Esophagus squamous epithelium (tissue), 5 donors: ENCODE measurements at places on chromosomes 7 and 10.

GRCh38 chr7:98133181-98133580, 26.5 kb downstream of the LMTK2 start:
- no peak for DNase-seq

DNA sequence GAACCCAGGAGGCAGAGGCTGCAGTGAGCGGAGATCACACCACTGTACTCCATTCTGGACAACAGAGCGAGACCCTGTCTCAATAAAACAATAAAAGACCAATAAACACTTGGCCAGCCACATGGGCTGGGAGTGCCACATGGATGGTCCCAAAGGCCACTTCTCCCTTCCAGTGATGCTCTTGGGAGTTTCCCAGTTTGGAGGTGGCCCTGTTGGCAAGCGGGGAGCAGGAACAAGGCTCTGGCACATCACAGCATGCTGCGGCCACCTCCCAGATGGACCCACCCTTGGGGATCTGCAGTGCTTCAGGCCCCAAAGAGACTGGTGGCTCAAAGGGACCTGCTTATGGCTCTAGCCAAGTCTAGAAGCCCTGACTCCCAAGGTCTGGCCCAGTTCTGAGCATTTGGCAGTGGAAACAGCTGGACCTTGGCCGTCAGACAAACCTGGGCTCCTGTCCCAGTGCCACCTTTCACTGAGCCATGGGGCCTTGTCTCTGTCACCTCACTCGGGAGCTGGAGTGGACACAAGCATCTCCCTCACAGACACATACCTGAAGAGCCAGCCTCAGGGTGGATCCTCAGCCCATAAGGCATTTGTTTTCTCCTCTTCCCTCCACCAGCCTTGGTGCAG, 91.7 kb downstream of the COL13A1 start:
- no peak for DNase-seq

- no peak for DNase-seq
Observed at GRCh38 chr7:37323966-37324365, 124.7 kb downstream of the ELMO1 start.

DNA sequence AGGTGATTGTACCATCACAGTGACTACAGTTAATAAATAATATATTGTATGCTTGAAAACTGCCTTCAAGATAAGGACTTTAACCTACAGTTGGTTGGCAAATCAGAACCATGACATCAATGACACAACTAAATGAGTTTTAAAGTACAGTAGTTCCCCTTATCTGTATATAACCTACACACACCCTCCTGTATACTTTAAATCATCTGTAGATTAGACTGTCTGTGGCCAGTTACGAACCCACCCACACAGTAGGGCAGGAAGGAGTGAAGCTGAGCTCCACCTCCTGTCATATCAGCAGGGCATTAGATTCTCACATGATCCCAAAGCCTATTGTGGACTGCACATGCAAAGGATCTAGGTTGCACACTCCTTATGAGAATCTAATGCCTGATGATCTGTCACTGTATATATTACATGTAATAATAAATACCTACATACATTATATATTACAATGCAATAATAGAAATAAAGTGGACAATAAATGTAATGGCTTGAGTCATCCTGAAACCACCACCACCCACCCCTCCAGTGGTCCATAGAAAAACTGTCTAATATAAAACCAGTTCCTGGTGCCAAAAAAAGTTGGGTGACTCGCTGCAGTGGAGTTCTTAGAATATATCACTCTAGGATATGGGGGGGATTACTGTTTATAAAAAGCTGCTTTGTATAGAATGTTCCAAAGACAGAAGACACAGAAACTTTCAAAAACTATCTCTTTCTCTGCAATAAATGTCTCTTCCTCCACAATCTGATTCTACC, 5.6 kb downstream of the TPK1 start:
- DNase-seq = no peak

- no peak for DNase-seq
Observed at GRCh38 chr10:111142092-111142768, 65.4 kb downstream of the ADRA2A start.

DNA sequence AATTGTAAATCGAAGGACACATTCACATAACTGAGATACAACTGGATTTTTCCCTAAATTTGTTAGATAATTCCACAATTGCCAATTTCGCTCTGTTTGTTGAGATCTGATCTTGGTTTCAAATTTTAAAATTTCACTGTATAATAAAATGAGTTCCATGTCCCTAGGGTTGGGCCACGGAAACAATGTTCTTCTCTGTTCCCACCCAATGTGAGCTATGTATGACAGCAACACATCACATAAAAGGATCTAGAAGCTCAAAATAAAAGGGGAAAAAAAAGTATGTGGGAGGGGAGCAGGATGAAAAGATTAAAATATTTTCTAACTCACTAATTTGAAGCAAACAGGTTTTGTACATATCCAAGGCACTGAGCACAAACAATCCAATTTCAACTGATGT, 287.8 kb upstream of the MKLN1 start:
- DNase-seq = no peak

- no peak for DNase-seq
Observed at GRCh38 chr7:105675934-105676371, 94.7 kb upstream of the EFCAB10 start.

- no peak for DNase-seq
Observed at GRCh38 chr7:101087334-101088068, 2.2 kb downstream of the TRIM56 start.

- DNase-seq = no peak
Observed at GRCh38 chr7:38740041-38740440, 108.9 kb upstream of the AMPH start.

DNA sequence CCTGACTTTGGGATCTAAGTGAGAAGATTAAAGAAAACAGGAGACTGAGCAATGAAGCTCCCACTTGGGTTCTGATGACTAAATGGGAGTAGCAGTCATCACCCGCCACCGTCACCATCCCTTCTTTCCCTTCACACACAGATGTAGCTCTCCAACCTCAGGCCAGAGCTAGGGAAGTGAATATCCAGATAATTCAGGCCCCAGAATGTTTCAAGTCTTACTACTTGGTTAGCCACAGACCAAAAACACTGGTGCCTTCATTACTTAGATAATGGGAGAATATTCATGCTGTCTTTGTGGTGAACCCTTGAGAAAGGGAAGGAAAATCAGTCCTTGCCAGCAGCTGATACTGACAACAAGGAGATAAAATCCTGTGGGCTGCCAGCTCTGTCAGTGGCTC, 100.7 kb downstream of the OSBPL3 start:
- no peak for DNase-seq

GRCh38 chr7:155280446-155281397, 17.0 kb upstream of the INSIG1 start:
- DNase-seq = no peak

DNA sequence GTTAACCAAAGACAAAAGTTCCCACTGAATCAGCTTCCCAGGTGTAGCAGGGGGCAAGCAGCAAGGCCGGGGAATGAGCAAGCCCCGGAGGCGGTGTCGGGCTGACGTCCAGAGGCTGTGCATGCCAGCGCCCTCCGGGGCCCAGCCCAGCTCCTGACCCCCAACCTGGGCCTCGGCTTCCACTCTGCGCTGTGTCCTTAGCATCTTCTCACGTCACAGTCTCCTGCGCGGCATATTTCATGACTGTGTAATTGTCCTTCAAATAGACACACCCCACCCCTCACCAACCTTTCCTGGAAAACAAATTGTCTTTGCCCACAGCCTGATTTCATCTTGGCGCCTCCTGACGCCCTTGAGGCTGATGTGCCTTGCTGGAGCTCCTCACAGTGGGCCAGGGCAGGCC, 133.5 kb downstream of the RGS10 start:
- no peak for DNase-seq

DNA sequence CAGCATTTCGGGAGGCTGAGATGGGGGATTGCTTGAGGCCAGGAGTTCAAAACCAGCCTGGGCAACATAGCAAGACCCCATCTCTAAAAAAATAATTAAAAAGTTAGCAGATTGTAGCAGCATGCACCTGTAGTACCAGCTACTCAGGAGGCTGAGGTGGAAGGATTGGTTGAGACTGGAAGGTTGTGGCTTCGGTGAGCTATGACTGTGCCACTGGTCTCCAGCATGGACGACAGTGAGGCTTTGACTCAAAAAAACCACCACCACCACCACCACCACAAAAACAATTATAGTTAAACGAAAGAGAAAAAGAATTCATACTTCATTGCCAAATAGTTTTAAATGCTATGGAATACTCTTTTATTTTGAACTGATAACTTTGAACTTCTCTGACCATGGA, 63.4 kb downstream of the VTI1A start:
- no peak for DNase-seq

DNA sequence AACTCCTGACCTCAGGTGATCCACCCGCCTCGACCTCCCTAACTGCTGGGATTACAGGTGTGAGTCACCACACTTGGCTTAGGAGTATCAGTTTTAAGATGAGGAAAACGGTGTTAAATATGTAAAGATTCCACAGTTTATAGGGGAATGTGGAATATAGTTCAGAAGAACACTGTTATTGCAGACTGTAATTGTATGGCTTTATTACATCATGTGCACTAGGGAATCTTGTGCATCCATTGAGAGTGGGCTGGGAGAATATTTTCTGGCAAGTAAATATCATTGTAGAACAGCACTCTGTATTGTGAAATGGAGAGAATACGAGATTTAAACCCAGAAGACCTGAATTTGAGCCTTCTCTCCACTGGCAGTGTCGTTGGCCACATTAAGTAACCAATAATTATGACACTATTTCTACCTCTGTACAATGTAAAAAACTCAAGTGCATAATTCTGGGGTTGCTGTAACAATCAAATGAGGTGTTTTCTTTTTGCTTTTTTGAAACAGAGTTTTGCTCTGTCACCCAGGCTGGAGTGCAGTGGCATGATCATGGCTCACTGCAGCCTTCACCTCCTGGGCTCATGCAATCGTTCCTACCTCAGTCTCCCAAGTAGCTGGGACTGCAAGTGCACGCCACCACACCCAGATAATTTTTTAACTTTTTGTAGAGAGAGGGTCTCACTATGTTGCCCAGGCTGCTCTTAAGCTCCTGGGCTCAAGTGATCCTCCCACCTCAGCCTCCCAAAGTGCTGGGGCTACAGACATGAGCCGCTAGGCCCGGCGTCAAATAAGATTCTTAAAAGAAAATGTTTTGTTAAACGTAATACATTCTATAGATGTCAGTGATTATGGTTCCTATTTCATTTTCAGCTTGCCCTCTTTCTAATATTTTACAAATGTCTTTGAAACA, 12.0 kb upstream of the PARD3 start:
- no peak for DNase-seq

DNA sequence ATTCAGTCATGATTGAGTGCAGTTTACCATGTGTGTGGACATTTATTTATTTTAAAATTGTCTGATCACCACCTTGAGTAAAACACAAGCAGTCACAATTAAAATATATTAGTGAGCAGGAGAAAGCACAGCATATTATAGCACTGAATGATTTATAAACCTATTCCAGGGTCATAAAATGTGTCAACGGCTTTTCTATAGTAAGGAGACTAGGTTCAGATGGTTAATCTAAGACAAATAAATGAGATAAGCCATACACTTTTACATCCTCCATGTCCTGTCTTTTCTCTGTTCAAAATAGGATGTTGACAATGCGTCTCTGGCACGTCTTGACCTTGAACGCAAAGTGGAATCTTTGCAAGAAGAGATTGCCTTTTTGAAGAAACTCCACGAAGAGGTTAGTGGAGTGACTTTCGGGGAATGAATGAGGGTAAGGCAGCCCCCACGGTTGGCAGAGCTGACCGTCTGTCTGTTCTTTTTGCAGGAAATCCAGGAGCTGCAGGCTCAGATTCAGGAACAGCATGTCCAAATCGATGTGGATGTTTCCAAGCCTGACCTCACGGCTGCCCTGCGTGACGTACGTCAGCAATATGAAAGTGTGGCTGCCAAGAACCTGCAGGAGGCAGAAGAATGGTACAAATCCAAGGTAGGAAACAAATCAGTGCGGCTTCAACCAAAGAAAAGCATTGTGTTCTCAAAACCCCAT, 5.4 kb downstream of the VIM start:
- DNase-seq = no peak

- DNase-seq = no peak
Observed at GRCh38 chr10:7889947-7890542, 71.7 kb downstream of the TAF3 start.

GRCh38 chr7:101605611-101606497, 23.2 kb downstream of the MYL10 start:
- DNase-seq = no peak

GRCh38 chr7:11552676-11553296, 279.2 kb downstream of the THSD7A start:
- DNase-seq = no peak

DNA sequence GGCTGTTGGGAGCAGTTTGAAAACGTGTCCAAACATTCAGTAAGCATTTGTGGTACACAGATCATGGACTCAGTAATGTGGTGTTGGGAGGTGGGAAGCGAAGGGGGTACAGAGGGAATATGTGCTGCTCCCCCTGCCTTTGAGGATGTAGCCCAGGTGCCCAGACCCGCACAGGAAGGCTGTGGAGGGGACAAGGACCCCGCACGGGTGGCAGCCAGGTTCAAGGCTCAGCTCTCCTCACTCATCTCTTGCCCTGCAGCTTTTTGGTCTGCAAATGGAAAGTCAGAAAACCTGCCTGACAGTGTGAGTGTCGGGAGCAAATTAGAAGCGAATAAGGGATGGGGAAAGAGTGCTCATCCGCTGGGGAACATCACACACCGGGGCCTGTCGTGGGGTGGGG, 27.3 kb upstream of the EN2 start:
- DNase-seq = no peak

- DNase-seq = no peak
Observed at GRCh38 chr7:20240080-20240926, 23.1 kb upstream of the MACC1 start.

GRCh38 chr7:34222316-34222715, 317.0 kb downstream of the BMPER start:
- DNase-seq = no peak

GRCh38 chr10:78895469-78895868, 173.3 kb upstream of the ZMIZ1 start:
- DNase-seq = no peak

DNA sequence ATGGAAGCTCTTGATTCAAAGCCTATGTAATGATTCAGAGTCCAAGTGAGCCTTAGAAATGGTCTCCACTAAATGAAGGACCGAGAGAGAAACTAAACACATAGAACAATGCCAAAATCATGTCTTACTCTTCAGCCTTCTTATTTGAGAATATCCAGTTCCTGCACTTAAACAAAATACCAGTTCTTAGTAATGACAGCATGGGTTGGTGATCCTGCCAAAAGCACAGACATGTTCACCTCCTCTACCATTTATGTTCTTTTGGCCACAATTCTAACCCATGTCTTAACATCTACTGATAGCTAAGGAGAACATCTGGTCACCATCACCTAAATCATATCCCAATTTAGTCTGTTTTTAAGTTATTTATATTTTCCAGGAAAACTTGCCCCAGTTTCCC, 239.6 kb upstream of the PTN start:
- no peak for DNase-seq
